ENCODE measurements at places on chromosomes 2 and 18.

GRCh38 chr2:94861308-94862152 lies 9.7 kb upstream of the TEKT4 start:
- DNase-seq, result no peak

GRCh38 chr2:30931841-30932407 lies 124.7 kb upstream of the CAPN13 start:
- no peak for DNase-seq

DNA sequence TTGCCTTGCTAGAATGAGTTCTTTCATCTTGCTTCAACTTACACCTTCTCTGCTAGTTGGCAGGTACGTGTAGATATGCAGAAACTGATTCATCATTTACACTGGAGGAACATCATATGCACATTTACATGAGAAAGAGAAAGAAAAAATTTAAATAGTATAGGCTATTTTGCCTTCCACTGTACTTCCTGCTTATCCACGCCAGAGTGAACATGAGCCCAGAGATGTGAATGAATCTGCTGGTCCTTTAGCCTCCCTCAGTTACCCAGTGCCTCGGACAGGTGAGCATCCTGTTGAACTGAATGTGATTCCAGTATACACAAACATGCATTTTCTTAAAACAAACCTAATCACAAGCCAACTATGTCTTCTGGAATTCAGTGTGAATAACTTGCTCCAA lies 83.6 kb downstream of the SESTD1 start:
- DNase-seq, result no peak

- DNase-seq, result peak; percentile 5
Observed at GRCh38 chr2:57549642-57550102, 496.9 kb upstream of the VRK2 start.

- no peak for DNase-seq
Observed at GRCh38 chr2:10675131-10675530, 14.6 kb downstream of the NOL10 start.

All from lung microvascular endothelial cell (primary cell).